ENCODE measurements at places on chromosomes 12 and 14. TPM values are rescaled to one million over a fixed set of nuclear protein-coding genes. Genes with fewer than 3 reads are reported as not detected.
A peak's percentile ranks its signal among the peaks of the same experiment; 100 is the strongest.

Gene PROX2
- total RNA-seq: not detected

Gene ADAMTS20
- not detected for total RNA-seq

Gene KLHL33
- total RNA-seq: 0.14 TPM

Gene PSMC1
- 42.1 TPM for total RNA-seq

Gene DTX1
- total RNA-seq: 7.0 TPM

Gene TCL1A
- total RNA-seq: not detected

Gene EML5
- total RNA-seq: 5.6 TPM

Gene CORO1C
- 11.9 TPM for total RNA-seq

Gene RERGL
- total RNA-seq: not detected

Gene RIPK3
- total RNA-seq: 63.5 TPM

Gene FITM1
- 4.2 TPM for total RNA-seq

Gene TMCC3
- total RNA-seq: 0.36 TPM

Gene SLC38A4
- total RNA-seq: not detected

Gene SSTR1
- total RNA-seq: not detected

Gene TBX5
- total RNA-seq: not detected

Gene JPH4
- not detected for total RNA-seq

Gene PPFIA2
- total RNA-seq: not detected

GRCh38 chr12:11812586-11813437, 163.3 kb downstream of the ETV6 start:
- no peak for DNase-seq

DNA sequence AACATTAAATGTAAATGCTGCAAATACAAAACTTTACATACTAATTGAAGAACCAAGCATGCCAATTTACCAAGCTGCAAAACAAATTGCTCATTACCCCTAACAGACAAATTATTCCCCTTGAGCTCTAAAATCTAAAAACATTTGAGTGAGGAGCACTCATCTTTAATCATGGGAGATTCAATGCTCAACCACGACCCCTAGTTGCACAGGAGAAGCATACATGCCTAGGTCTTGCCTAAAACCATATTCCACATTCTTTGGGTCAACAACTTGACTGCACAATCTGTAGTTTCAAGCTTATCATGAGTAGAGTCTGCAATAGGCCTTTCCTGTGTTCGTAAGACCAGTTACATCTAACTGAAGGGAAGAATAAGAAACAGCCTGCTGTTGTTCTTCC, 69.7 kb downstream of the MGAT4C start:
- no peak for DNase-seq

- no peak for DNase-seq
These were observed 45.0 kb upstream of the IQSEC3 start for GRCh38 chr12:21301-22189.

GRCh38 chr14:58291646-58292045, 6.7 kb upstream of the ARID4A start:
- DNase-seq: no peak

DNA sequence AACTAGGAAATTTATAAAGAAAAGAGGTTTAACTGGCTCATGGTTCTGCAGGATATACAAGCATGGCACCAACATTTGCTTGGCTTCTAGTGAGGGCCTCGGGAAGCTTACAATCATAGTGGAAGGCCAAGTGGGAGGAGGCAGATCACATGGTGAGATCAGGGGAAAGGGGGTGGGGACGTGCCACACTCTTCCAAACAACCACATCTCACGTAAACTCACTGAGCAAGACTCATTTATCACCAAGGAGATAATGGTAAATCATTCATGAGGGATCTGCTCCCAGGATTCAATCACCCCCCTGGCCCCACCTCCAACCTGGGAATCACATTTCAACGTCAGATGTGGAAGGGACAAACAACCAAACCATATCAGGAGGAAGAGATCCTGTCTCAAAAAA, 35.8 kb downstream of the NUMB start:
- DNase-seq: no peak

GRCh38 chr12:12720052-12720451, 2.9 kb downstream of the CDKN1B start:
- DNase-seq: peak; percentile 15

GRCh38 chr12:43210485-43211192, 341.4 kb downstream of the ADAMTS20 start:
- DNase-seq: no peak

DNA sequence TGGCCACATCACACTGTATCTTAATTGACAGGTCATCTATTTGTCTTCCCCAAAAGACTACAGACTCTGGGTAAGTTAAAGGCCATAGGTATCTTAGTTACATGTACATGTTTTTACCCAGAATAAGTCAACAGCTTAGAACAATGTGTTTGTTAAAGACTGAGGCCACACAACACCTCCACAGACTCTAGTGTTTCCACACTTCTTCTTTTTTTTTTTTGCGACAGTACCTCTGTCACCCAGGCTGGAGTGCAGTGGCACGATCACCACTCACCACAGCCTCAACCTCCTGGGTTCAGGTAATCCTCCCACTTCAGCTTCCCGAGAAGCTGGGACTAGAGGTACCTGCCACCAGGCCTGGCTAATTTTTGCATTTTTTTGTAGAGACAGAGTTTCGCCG, 1.3 kb downstream of the GPN3 start:
- no peak for DNase-seq

DNA sequence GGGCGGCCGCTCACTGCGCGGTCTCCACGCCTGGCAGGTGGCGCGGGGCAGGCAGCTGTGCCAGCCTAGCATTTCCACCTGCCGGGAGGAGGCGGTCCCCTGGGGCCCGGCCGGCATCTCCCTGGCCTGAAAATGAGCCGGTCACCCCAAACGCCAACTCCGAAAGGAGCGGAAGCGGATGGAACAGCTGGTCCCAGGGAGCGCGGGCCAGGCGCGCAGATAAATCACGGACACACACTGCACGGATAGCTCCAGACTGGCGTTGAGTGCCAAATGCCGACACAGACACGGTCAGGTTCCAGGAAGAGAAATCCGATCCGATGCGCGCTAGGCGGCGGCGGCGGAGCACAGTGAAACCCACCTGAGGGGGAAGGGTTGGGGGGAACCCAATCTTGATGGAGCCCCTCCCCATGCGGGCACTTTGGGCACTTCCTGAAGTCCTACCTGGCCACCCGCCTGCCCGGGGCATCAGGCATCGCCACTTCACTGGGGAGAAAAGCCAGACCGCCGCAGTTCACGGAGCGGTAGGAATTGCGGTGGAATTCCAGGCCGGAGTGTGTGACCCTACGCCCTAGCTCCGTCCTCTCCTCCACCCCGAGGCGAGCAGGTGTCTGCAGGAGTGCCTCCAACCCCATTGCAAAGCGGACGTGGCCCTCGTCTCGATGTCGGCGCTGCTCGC, 624 bp upstream of the PLEKHD1 start:
- DNase-seq: no peak

GRCh38 chr12:43407816-43408645, 144.0 kb downstream of the ADAMTS20 start:
- no peak for DNase-seq

DNA sequence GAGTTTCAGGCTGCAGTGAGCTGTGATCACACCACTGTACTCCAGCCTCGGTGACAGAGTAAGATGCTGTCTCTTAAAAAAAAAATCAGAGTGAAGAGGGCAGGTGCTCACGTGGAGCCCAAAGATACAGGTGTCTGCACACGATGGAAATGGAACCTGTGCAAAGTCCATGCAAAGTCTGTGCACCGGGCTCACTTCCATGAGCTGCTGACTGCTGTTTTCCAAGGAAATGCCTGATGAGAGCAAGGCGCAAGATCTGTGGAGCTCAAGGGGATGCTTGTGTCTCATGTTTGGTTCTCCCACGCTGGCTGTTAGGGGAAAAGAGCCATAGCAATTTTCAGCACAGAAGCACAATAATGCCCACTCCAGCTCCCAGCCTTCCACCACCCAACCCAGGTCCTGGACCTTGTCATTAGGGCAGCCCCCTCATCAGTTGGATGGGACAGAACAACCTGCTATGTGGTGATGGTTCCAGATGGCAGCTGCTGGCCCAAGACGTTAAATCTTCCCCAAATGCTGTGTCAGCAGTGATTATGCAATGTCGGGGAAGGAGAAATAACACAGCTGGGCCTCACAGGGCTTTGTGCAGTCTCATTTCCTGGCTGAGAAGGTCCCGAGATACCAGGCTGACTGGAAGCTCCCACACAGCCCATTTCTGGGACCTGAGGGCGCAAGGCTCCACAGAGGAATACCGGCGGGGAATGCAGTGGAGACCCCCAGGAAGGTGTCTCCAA, 27.9 kb upstream of the DICER1 start:
- DNase-seq: no peak

GRCh38 chr14:50262865-50263264, 31.5 kb upstream of the SOS2 start:
- DNase-seq: no peak

- DNase-seq: no peak
These were observed 127.1 kb upstream of the RTL1 start for GRCh38 chr14:101030586-101030985.

- no peak for DNase-seq
These were observed 2.3 kb upstream of the ACVRL1 start for GRCh38 chr12:51904951-51905470.

GRCh38 chr14:104795781-104796686, 486 bp upstream of the AKT1 start:
- peak; percentile 46 for DNase-seq

- no peak for DNase-seq
These were observed 15.9 kb upstream of the CLEC4E start for GRCh38 chr12:8556531-8557097.

GRCh38 chr14:100709289-100710284, 17.1 kb upstream of the DLK1 start:
- DNase-seq: peak; percentile 12

- peak; percentile 36 for DNase-seq
These were observed 30.3 kb downstream of the DMAC2L start for GRCh38 chr14:50342221-50343078.

DNA sequence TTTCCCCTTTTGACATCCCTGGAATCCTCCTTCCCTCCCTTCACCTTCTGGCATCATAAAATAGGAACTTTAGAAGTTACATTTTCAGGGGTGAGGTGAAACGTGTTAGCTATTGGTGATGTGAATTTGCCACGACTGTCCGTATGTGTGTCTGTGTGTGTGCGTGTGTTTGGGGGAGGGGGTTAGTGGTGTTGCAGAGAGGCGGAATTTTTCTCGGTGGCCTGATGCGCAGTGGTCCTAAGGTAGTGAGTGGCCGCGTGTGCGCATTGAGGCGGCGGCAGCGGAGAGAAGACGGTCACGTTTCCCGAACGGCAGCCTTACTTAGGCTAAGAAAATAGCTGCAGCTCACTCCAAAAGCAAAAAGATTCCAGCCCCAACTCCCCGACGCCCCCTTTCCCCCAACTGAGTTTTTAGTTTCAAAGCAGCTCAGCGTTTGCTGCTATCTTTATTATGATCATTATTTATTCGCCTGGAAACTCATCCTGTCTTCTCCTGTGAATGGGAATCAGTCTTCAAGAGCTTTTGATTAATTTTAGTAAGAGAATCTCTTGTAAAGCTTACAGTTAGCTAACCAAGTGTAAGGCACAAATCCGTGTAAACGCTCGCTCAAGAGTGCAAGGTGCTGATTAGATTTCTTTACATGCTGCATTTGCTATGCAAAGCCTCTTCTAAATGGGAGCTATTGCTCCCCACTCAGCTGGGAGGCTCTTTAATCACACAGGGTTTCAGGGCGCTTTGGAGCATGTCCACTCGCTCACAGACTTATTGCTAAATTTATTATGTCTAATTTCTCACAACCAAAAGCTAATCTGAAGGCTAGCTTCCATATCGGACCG, 4.7 kb downstream of the FLRT2 start:
- no peak for DNase-seq

- DNase-seq: no peak
These were observed 11.5 kb downstream of the ACSS3 start for GRCh38 chr12:81089412-81089811.

DNA sequence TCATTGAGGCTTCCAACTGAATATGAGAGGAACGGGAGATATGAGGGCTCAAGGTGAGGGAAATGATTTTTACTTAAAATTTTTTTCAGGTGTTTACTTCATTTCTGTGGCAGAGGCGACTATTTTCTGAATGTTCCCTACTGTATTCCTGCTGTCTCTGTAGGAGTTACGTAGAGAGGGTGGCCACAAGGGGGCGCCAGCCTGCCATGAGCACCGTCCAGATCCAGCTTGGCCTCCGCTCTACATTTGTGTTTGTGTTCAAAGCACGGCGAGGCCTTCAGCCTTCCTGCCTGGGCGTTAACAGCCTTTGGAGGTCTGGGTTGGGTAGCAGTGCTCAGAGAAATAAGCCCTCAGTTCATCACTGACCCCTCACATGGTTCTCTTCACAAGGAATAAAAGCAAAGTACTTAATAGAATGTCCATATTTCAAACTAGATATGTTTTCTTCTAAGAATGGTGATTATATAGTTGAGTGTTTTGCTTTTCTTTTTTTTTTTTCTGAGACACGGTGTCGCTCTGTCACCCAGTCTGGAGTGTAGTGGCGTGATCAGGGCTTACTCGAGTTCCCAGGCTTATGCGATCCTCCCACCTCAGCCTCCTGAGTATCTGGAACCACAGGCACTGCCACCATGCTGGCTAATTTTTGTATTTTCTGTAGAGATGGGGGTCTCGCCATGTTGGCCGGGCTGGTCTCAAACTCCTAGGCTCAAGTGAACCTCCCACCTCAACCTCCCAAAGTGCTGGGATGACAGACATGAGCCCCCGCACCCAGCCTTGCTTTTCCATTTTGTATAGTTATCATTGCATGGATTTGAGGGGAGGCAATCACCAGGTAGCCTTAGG, 22.3 kb downstream of the CKB start:
- peak; percentile 70 for DNase-seq

- no peak for DNase-seq
These were observed 58.7 kb downstream of the LRCOL1 start for GRCh38 chr12:132551641-132552031.

- DNase-seq: no peak
These were observed 36.5 kb upstream of the FRS2 start for GRCh38 chr12:69433653-69434052.

DNA sequence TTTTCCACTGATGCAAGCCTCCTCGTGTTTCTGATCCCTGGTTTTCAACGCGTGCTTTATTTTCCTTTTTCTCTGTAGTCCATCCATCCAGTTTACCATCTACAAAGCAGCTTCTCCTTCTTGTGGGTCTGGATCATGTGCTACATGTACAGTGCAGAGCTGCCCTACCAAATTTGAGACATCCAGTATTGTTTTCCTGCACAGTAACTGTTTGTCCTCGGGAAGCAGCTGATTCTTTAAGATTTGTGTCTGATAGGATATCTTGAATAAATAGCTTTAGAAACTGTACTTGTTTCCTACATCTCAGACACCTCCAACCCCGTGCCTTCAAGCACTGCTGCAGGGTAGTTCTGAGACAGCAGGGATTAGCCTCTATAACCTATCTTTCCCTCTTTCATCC, 368.1 kb upstream of the FAR2 start:
- DNase-seq: no peak

GRCh38 chr14:74278080-74278479, 24.7 kb downstream of the ABCD4 start:
- DNase-seq: no peak

DNA sequence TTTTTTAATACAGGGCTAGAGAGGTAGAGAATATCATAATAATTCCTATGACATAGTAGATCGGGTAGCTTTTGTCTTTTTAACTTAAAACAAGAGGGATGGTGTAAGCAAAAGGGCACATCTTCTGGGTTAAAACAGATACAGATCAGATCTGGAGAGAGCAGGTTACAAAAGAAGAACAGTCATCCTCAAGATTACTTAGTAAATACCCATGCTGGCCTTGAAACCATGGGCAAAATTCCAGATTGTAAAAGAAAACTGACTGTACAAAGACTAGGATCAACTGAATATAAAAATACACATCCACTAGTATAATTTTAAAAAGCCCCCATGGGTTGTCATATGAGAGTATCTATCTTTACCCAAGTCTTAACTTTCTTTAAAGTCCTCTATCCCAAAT, 76.7 kb downstream of the MED13L start:
- no peak for DNase-seq
